ENCODE measurements at places on chromosomes 2 and 18. TPM values are rescaled to one million over a fixed set of nuclear protein-coding genes. Genes with fewer than 3 reads are reported as not detected.

The PRKAG3 gene
- total RNA-seq = not detected

The ABCG8 gene
- total RNA-seq = not detected

The GALNT14 gene
- 5.6 TPM for total RNA-seq

The KCNG2 gene
- total RNA-seq = not detected

The NRP2 gene
- 1.2 TPM for total RNA-seq

The FOXI3 gene
- total RNA-seq = not detected

The PTPRN gene
- total RNA-seq = not detected

The FMNL2 gene
- total RNA-seq = 0.64 TPM

The PLEKHH2 gene
- total RNA-seq = not detected

The POTEJ gene
- not detected for total RNA-seq

DNA sequence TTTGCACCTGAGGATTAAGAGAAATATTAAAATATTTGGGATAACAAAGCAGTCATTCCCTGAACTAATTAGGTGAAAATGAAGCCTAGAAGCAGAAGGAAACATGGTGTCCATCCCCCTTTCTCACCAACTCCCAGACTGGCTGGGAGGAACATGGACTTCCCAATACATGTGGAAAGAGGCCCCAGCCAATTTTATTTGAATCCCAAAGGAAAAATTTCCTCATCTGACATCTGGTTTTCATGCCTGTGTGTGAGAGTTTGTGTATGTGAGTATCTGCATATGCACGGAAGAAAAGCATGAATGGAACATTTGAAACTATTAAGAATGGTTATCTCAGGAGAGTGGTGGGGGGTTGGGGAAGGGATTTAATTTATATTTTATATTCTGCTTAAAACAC, 84.3 kb downstream of the COPS8 start:
- no peak overlapping the region for H3K27ac ChIP-seq
- no peaks in the 10 kb centered on the region for H3K36me3 ChIP-seq
- no peaks in the 10 kb centered on the region for H3K4me1 ChIP-seq
- H3K27me3 ChIP-seq = 0 out of 2 replicates have a peak, but pooled peaks cover 2% of the 10 kb centered on the region
- DNase-seq = no peak

- H3K36me3 ChIP-seq = no peaks in the 10 kb centered on the region
- DNase-seq = no peak
- no peak overlapping the region for H3K27ac ChIP-seq
These were observed 52.3 kb upstream of the SCG2 start for GRCh38 chr2:223654384-223654915.

- no peak within 1 kb of the TSS for H3K27ac ChIP-seq
- H3K4me1 ChIP-seq = no peaks in the 10 kb centered on the region
- H3K4me3 ChIP-seq = no peak within 1 kb of the TSS
These were observed at the start of gene AGXT for GRCh38 chr2:240868286-240869108. AGXT (plus strand) TSS chr2:240868824; CDS start chr2:240868866, 42 bp downstream.

DNA sequence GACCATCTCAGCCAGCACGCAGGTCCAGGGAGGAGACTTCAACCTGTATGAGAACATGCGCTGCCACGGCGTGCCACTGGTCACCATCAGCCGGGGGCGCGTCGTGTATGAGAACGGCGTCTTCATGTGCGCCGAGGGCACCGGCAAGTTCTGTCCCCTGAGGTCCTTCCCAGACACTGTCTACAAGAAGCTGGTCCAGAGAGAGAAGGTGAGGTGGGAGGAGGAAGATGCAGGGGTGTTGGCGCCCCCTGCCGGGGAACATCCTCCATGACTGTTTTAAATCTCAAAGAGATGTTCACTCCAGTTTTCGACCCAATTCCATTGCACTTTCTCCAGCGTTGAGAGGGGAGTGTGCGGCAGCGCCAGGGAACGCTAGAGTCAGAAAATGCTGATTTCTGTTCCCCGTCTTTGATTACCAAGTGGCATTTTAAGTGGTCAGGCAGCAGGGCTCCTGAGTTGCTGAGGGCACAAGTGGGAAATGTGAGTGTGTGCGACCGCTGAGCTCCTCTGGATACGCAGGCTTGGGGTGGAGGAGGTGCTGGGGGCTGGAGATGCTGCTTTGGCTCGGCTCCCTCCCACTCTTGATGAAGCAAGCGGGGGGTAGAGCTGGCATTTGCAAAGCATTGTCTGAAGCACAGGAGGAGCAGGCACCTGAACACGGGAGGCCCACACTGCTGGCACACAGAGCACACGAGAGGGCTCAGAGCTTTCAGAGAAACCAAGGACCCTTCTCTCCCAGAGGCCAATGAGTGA, 27.7 kb upstream of the MAPRE3 start:
- no peaks in the 10 kb centered on the region for H3K4me1 ChIP-seq
- no peaks in the 10 kb centered on the region for H3K36me3 ChIP-seq
- DNase-seq = no peak
- no peak overlapping the region for H3K27ac ChIP-seq
- no peaks in the 10 kb centered on the region for H3K27me3 ChIP-seq

GRCh38 chr2:200703926-200704637, 107.6 kb upstream of the BZW1 start:
- no peaks in the 10 kb centered on the region for H3K4me1 ChIP-seq
- no peaks in the 10 kb centered on the region for H3K27me3 ChIP-seq
- H3K36me3 ChIP-seq = no peaks in the 10 kb centered on the region
- H3K4me3 ChIP-seq = no peak overlapping the region
- no peak for DNase-seq

DNA sequence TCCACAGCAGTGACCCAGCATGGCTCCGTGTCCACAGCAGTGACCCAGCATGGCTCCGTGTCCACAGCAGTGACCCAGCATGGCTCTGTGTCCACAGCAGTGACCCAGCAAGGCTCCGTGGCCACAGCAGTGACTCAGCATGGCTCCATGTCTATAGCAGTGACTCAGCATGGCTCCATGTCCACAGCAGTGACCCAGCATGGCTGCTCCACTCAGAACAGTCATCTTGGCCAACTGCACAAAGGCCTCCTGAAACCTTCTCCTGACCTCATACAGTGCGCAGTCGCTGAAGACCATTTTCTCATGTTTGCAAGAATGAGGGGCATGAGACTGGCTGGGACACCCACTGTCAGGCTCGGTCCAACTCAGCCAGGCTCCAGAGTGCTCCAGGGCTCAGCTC, 333.4 kb upstream of the RAB6C start:
- no peak overlapping the region for H3K27ac ChIP-seq
- no peaks in the 10 kb centered on the region for H3K36me3 ChIP-seq

GRCh38 chr18:24868760-24869237, 408.4 kb downstream of the HRH4 start:
- no peaks in the 10 kb centered on the region for H3K27me3 ChIP-seq
- no peaks in the 10 kb centered on the region for H3K36me3 ChIP-seq
- H3K4me1 ChIP-seq = no peaks in the 10 kb centered on the region
- H3K4me3 ChIP-seq = no peak overlapping the region

DNA sequence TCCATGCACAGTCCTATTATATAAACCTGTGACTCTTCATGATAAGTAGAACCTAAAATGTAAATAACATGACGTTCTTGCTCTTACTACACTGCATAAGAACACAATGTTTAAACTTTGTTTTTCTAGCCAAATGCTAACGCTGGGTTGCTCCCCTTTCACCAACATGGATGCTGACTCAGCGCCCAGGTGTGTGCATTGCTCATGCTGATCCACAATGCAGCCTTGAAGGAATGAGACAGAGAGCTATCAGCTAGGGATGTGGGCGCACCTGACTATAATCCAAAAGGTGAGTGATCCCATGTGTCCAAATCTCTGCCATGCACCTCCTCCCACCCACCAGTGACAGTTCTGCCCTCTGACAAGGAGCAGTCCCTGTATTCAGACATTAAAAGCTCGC, 235.0 kb downstream of the IRS1 start:
- H3K4me1 ChIP-seq = no peaks in the 10 kb centered on the region
- no peaks in the 10 kb centered on the region for H3K36me3 ChIP-seq
- DNase-seq = no peak
- no peaks in the 10 kb centered on the region for H3K27me3 ChIP-seq

DNA sequence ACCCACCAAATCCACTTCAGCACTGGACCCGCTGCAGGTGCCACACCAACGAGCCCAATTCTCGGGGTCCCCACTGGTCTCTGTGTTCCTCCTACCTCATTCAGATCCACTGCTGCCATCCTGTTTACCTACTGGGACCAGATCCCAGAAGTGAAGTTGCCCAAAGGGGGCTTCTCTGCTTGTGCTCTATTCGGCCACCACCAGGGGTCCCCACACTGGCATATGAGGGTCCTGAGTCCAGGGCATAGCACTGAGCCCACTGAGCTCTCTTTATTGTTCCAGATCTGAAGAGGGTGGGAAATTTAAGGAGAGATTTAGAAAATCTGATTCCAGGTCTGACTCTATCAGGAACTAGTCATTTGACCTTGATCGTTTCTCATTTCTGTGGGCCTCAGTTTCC, 2.4 kb downstream of the GPR45 start:
- DNase-seq = no peak
- no peaks in the 10 kb centered on the region for H3K27me3 ChIP-seq
- H3K4me1 ChIP-seq = no peaks in the 10 kb centered on the region
- H3K4me3 ChIP-seq = no peak overlapping the region
- no peaks in the 10 kb centered on the region for H3K36me3 ChIP-seq

DNA sequence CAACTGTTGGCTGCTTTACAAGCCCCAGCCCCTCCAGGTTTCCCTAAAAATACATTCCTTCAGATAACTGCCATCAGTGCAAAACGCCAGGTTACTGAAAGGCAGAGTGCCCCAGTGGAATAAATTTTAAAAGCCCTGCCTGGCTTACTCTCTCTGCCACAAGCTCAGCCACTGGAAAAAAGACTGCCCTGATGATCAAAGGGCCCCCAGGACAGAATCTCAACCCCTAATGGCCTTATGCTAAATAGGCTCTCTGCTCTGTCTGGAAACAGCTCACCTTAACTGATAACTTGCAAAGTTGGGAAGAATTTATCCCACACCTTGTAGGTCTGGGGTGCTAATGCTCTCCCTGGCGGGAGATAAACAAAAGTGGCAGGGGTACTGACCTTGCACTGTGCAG, 33.9 kb downstream of the CFAP53 start:
- no peak for DNase-seq
- H3K4me1 ChIP-seq = no peaks in the 10 kb centered on the region
- no peaks in the 10 kb centered on the region for H3K36me3 ChIP-seq
- no peaks in the 10 kb centered on the region for H3K27me3 ChIP-seq

DNA sequence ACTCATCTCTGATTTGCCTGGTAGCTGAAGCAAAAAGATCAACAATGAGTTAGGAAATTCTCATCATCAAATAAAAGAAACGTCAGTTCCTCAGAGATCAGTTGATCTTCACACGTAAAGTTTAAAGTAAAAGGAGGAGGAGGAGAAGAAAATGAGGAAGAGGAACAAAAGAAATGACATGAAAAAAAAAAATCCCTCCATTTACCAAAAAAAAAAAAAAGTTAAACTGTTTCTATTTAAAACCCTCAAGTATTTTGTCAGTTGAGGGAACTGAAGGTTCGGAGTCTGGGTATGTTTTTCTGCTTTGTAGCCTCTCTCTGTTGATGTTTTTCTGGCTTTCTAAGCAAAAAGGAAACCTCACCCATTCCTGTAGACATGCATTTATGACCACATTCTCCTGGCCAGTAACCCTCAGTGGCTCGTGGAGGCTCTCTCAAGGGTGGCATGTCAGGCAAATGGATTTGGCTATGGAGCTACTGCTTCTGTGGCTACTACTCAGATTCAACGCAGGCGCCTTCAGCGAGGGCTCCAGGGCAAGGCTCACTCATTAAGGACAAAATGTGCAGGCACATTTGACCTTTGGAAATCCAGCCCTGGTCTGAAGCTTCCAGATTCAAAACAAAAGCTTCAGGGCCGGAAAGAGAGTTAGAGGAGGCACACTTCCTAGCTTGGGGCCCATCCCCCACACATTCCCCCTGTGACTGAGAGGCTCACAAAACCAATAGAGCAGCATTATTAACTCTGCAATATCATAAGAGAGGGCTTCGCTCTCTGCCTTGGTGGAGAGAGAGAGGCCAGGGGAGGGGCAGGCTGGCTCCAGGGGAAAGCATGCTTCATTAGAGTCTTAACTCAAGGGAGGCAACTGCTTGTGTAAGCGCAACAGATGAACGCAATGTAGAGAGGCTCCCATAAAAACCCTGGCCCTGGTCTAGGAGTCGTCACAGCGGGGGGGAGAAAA, 22.3 kb downstream of the KLF7 start:
- H3K27ac ChIP-seq = peak overlapping the region; percentile 77
- H3K27me3 ChIP-seq = no peaks in the 10 kb centered on the region
- peak overlapping the region; percentile 29 for H3K4me3 ChIP-seq

DNA sequence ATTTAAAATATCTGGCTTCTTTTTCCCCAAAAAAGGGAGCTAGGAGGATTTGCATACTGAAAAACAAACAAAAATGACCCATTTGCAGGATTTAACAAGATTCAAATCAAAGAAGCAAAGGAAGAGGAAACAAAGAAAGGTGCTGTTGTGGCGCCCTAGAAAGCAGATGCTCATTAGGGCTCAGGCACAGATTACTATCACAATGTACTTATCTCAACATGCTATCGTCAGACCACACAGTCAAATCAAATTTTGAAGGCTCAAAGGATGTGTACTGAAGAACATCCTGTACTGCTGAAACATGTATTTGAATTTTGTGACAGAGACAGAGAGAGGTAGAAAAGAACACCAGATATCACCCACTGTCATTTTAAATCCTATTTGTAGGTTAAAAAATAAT, 10.9 kb downstream of the RBMS1 start:
- no peak overlapping the region for H3K4me3 ChIP-seq
- no peaks in the 10 kb centered on the region for H3K36me3 ChIP-seq
- no peak overlapping the region for H3K27ac ChIP-seq
- no peaks in the 10 kb centered on the region for H3K4me1 ChIP-seq
- DNase-seq = no peak

DNA sequence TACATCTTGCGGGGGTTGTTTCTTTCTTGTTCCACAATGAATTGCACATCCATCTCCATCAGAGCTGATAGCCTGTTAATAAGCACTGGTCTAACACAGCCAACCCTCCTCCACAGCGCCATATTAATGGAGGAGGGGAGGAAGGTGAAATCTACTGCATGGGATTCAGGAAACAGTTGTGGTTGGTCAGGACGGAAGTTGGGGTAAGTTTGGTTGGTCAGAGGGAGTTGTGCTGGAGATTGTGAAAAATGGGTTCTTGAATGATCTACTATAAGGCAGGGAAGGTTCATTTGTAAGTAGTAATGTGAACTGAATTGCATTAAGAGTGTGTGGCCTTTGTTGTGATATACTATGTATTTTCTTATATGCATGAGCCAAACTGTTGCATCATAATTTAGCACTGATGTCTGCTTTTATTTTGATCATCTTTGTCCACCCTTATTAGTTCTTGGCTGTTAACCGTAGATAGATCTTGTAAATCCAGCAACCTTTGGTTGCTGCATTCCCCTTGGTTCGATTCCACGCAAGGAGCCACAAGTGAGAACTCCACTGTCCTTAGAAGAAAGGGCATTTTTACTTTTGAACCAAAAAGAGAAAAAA, 150.6 kb upstream of the MAPRE2 start:
- H3K4me3 ChIP-seq = no peak overlapping the region
- H3K27me3 ChIP-seq = no peaks in the 10 kb centered on the region
- no peak overlapping the region for H3K27ac ChIP-seq
- H3K4me1 ChIP-seq = no peaks in the 10 kb centered on the region
- H3K36me3 ChIP-seq = no peaks in the 10 kb centered on the region

- H3K4me3 ChIP-seq = no peak overlapping the region
- H3K27ac ChIP-seq = no peak overlapping the region
- no peaks in the 10 kb centered on the region for H3K27me3 ChIP-seq
These were observed 269.2 kb upstream of the ZNF521 start for GRCh38 chr18:25621144-25621543.

GRCh38 chr2:160363961-160364360, 129.6 kb downstream of the RBMS1 start:
- no peaks in the 10 kb centered on the region for H3K27me3 ChIP-seq
- H3K4me1 ChIP-seq = no peaks in the 10 kb centered on the region
- no peak overlapping the region for H3K27ac ChIP-seq
- no peaks in the 10 kb centered on the region for H3K36me3 ChIP-seq
- DNase-seq = no peak

- H3K36me3 ChIP-seq = peaks cover 2% of the 10 kb centered on the region
- no peak for DNase-seq
- H3K27me3 ChIP-seq = no peaks in the 10 kb centered on the region
These were observed 45.5 kb upstream of the TNFRSF11A start for GRCh38 chr18:62279561-62279960.

All from GM12878 (cell line).